T-cell (primary cell): ENCODE measurements at places on chromosomes 1 and 21. TPM values are rescaled to one million over a fixed set of nuclear protein-coding genes. Genes with fewer than 3 reads are reported as not detected.

DNA sequence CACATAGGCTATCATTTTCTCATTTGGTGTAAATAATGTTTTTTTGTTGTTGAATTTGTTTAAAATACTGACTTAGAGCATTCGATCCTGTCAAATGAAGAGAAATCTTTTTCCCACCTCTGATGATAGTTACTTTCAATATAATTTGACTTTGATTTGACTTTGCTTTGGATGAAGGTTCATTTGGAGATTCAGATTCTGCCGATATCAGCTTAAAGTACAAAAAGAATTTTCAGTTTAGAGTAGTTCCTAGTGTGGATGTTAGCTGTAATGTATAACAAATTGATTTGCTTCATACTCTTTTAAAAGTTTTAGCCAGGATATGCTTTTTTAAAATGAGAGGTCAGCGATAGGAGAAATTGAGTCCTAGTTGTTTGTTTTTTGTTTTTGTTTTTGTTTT is 9.9 kb downstream of the STX12 start:
- H3K4me3 ChIP-seq: no peak overlapping the region
- no peak for DNase-seq
- H3K27me3 ChIP-seq: no peaks in the 10 kb centered on the region

GRCh38 chr1:35443768-35444518 is 113.3 kb downstream of the KIAA0319L start:
- H3K27ac ChIP-seq: no peak overlapping the region
- peaks cover 90% of the 10 kb centered on the region for H3K36me3 ChIP-seq
- H3K27me3 ChIP-seq: no peaks in the 10 kb centered on the region
- no peak overlapping the region for H3K4me3 ChIP-seq

- peaks cover 7% of the 10 kb centered on the region for H3K27me3 ChIP-seq
- no peaks in the 10 kb centered on the region for H3K36me3 ChIP-seq
- H3K4me1 ChIP-seq: peaks cover 20% of the 10 kb centered on the region
- no peak overlapping the region for H3K27ac ChIP-seq
- H3K4me3 ChIP-seq: no peak overlapping the region
- no peak for DNase-seq
These were observed 2.3 kb downstream of the CHD5 start for GRCh38 chr1:6177681-6178380.

GRCh38 chr1:226029568-226030225 is 30.6 kb upstream of the SDE2 start:
- H3K4me1 ChIP-seq: no peaks in the 10 kb centered on the region
- H3K27me3 ChIP-seq: no peaks in the 10 kb centered on the region
- no peak overlapping the region for H3K27ac ChIP-seq
- H3K4me3 ChIP-seq: no peak overlapping the region

GRCh38 chr1:121458291-121459048 is 273.7 kb downstream of the SRGAP2C start:
- no peaks in the 10 kb centered on the region for H3K4me1 ChIP-seq
- H3K36me3 ChIP-seq: no peaks in the 10 kb centered on the region
- no peak overlapping the region for H3K4me3 ChIP-seq
- no peaks in the 10 kb centered on the region for H3K27me3 ChIP-seq

DNA sequence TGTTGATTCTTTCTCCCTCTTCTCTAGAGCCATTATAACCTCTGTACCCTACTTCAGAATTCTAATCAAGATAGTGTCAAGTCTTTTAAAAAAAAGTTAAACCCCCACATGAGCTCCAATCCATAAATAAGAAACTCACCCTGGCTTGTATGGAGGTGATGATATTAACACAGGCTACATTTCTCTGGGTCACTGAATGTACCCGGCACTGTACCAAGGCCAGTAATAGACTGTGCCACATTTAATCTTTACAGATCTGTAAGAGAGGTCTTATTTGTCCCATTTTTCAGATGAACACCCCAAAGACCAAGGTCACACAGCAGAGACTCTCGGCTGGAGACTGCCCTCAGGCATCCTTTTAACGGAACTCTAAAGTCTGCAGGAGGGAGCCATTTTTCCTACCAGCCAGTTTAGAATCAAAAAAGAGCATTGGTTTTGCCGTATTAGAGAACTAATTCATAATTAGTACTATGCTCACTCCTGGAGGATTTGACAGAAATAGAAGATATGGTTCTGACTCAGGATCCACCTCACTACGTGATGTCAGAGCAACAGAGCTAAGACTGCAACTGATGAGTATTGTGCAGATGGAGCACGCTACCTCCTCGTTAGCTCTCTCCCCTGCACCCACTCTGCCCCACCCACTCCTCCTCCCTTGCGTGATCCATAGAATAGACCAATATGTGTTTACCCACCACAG is 217.2 kb upstream of the HOOK1 start:
- no peak overlapping the region for H3K4me3 ChIP-seq
- no peak overlapping the region for H3K27ac ChIP-seq
- no peaks in the 10 kb centered on the region for H3K4me1 ChIP-seq
- DNase-seq: no peak
- no peaks in the 10 kb centered on the region for H3K27me3 ChIP-seq

- H3K27ac ChIP-seq: no peak overlapping the region
- DNase-seq: no peak
- H3K27me3 ChIP-seq: no peaks in the 10 kb centered on the region
These were observed 24.3 kb downstream of the TMEM201 start for GRCh38 chr1:9612871-9613624.

DNA sequence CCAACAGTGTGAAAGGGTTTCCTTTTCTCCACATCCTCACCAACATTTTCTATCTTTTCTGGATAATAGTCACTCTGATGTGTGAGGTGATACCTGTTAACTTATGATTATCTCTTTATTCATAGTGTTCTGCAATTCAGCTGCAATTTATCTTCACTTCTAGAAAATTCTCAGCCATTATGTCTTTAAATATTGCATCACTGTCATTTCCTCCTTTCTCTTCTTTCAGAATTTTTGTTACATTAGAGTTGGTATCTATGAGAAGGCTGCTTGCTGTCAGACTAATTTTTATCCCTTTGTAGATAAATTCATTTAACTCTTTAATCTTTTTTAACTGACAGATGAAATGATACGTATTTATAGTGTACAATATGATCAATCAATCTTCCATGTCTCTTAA is 30.5 kb upstream of the ATF3 start:
- H3K4me3 ChIP-seq: no peak overlapping the region
- DNase-seq: no peak
- H3K27me3 ChIP-seq: no peaks in the 10 kb centered on the region
- no peaks in the 10 kb centered on the region for H3K36me3 ChIP-seq

DNA sequence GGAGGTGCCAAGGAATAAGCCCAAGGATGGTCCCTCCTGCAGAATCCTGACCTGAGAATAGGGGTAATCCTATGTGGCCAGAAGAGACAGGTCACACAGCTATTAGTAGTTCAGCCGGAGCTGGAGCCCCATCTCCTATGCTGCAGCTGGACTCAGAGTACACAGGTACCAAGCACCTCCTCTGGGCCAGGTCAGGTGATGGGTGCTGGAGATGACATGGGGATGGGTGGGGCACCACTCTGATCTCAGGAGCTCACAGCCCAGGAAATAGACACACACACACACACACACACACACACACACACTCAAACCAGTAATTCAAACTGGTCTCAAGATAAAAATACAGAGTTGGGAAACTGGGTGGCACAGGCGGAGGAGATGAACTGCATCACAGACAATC is 54.2 kb upstream of the SSBP3 start:
- peaks cover 24% of the 10 kb centered on the region for H3K4me1 ChIP-seq
- peak; percentile 65 for DNase-seq
- H3K36me3 ChIP-seq: no peaks in the 10 kb centered on the region
- H3K27ac ChIP-seq: peak overlapping the region; percentile 58
- H3K4me3 ChIP-seq: no peak overlapping the region
- H3K27me3 ChIP-seq: no peaks in the 10 kb centered on the region

- no peaks in the 10 kb centered on the region for H3K4me1 ChIP-seq
- H3K27me3 ChIP-seq: no peaks in the 10 kb centered on the region
- DNase-seq: no peak
- H3K27ac ChIP-seq: no peak overlapping the region
- no peak overlapping the region for H3K4me3 ChIP-seq
These were observed 91.9 kb downstream of the URB2 start for GRCh38 chr1:229717786-229718576.

- no peaks in the 10 kb centered on the region for H3K4me1 ChIP-seq
- H3K36me3 ChIP-seq: no peaks in the 10 kb centered on the region
- no peak overlapping the region for H3K27ac ChIP-seq
- H3K4me3 ChIP-seq: no peak overlapping the region
- H3K27me3 ChIP-seq: no peaks in the 10 kb centered on the region
These were observed 739.4 kb upstream of the ADGRL4 start for GRCh38 chr1:79745929-79746328.

DNA sequence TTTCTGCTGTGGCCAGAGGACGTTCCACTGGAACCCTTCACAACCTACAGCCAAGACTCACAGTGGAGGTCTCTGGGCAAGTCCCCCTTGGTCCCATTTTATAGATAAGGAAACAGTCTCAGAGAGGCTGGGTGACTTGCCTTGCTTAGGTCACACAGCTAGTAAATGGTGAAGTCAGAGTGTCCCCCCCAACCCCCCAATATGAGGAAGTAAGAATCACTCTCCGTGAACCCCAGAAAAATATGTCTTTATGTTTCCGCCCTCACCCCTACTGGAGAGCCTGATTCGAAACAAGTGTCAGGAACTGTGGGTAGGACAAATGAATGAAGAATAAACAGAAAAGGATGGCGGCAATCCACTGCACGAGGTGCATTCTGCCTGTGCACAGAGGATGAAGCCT is 56.7 kb downstream of the H3-3A start:
- no peak overlapping the region for H3K27ac ChIP-seq
- DNase-seq: no peak
- no peaks in the 10 kb centered on the region for H3K36me3 ChIP-seq
- H3K4me1 ChIP-seq: peaks cover 27% of the 10 kb centered on the region
- no peaks in the 10 kb centered on the region for H3K27me3 ChIP-seq
- H3K4me3 ChIP-seq: no peak overlapping the region

- H3K27ac ChIP-seq: no peak overlapping the region
- peaks cover 7% of the 10 kb centered on the region for H3K4me1 ChIP-seq
- no peaks in the 10 kb centered on the region for H3K27me3 ChIP-seq
- no peak overlapping the region for H3K4me3 ChIP-seq
- no peaks in the 10 kb centered on the region for H3K36me3 ChIP-seq
- DNase-seq: no peak
These were observed 51.8 kb downstream of the KCNJ15 start for GRCh38 chr21:38308532-38309119.

GRCh38 chr1:1309251-1310108 is 1.1 kb downstream of the PUSL1 start:
- peaks cover 17% of the 10 kb centered on the region for H3K36me3 ChIP-seq
- H3K27me3 ChIP-seq: no peaks in the 10 kb centered on the region
- H3K4me1 ChIP-seq: peaks cover 43% of the 10 kb centered on the region
- peak overlapping the region; percentile 39 for H3K27ac ChIP-seq

DNA sequence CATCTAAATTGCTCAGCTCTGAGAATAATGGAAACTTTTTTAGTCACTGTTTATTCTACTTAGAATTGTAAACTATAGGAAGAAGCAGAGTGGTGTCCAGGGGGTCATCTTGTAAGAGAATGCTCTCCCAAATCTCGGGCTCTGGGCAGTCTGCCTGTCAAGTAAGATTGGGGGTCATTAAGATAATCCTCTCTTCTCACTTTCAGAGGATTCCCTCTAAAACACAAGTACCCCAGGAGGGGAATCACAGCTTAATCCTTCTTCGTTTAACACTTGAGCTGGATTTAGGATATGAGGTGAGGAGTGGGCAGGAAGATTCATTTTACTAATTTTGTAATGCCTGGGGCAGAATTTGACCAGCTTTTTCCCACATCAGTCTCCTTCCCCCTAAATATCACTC is 81.2 kb downstream of the RPS6KA1 start:
- no peaks in the 10 kb centered on the region for H3K4me1 ChIP-seq
- no peak overlapping the region for H3K27ac ChIP-seq
- no peaks in the 10 kb centered on the region for H3K36me3 ChIP-seq
- no peak for DNase-seq

GRCh38 chr1:59686574-59686973 is 128.2 kb upstream of the HOOK1 start:
- H3K27ac ChIP-seq: no peak overlapping the region
- no peaks in the 10 kb centered on the region for H3K36me3 ChIP-seq
- H3K4me1 ChIP-seq: no peaks in the 10 kb centered on the region
- H3K27me3 ChIP-seq: no peaks in the 10 kb centered on the region
- H3K4me3 ChIP-seq: no peak overlapping the region

GRCh38 chr21:9838738-9839642 is 682.4 kb upstream of the TPTE start:
- H3K36me3 ChIP-seq: no peaks in the 10 kb centered on the region

DNA sequence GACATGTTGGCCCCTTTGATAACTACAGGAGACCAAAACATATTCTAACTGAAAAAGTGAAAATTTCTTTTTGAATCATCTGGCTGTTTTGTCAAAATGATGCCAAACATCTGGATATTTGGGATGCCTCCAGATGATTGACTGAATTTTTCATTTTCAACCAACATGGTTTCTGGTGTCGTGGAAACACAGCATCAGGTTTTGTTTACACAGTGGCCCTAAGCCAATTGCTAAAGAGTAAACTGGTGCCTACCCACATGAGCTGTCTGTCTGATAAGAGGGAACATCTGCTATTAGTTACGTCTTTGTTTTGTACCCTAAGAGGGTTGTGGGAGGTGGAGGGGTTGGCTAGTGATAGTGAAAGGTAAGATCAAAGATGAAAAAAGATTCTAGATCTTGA is 204.8 kb downstream of the KCNK2 start:
- no peak overlapping the region for H3K27ac ChIP-seq
- no peak for DNase-seq
- no peaks in the 10 kb centered on the region for H3K4me1 ChIP-seq
- no peaks in the 10 kb centered on the region for H3K36me3 ChIP-seq
- no peak overlapping the region for H3K4me3 ChIP-seq

CLIC6 gene
- total RNA-seq: 0.35 TPM

SNX7 gene
- total RNA-seq: 0.36 TPM

PMF1 gene
- total RNA-seq: 58.7 TPM

APCS gene
- total RNA-seq: not detected

NPHP4 gene
- 9.3 TPM for total RNA-seq

MAP1LC3C gene
- not detected for total RNA-seq

SEMA6C gene
- total RNA-seq: 5.2 TPM

FOXD2 gene
- 0.42 TPM for total RNA-seq

IQGAP3 gene
- total RNA-seq: 0.13 TPM

ACTN2 gene
- total RNA-seq: not detected

F13B gene
- total RNA-seq: not detected
